ENCODE measurements at places on chromosomes 3 and 15. TPM values are rescaled to one million over a fixed set of nuclear protein-coding genes. Genes with fewer than 3 reads are reported as not detected.

Gene CHST2
- polyA plus RNA-seq, result 1.6 TPM

- H3K4me1 ChIP-seq, result no peaks in the 10 kb centered on the region
- H3K27me3 ChIP-seq, result no peaks in the 10 kb centered on the region
- H3K36me3 ChIP-seq, result no peaks in the 10 kb centered on the region
Measured at GRCh38 chr3:107684431-107684925, 161.7 kb downstream of the BBX start.

DNA sequence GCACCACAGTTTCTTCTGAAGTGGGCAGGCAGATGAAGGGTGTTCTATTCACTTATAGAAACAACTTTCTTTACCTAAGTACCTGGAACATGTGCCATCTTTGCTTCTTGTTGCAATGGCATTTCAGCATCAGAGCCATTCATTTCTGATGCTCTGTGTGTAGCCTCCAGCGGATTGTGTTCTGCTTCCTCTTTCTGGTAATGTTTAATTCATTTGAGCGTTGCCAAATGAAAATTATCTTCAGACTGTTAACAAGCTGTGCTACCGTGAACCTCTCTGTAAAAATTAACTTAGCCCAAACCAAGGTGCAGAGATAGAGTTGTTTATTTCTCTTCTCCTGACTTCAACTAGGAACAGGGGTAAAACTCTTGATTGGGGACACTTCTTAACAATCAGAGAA, 302.0 kb downstream of the EDEM1 start:
- DNase-seq, result no peak
- H3K27me3 ChIP-seq, result no peaks in the 10 kb centered on the region
- no peak overlapping the region for H3K27ac ChIP-seq
- no peaks in the 10 kb centered on the region for H3K36me3 ChIP-seq
- no peaks in the 10 kb centered on the region for H3K4me1 ChIP-seq

- H3K27ac ChIP-seq, result no peak overlapping the region
- H3K27me3 ChIP-seq, result no peaks in the 10 kb centered on the region
- no peaks in the 10 kb centered on the region for H3K36me3 ChIP-seq
- H3K4me3 ChIP-seq, result no peak overlapping the region
Measured at GRCh38 chr15:88312941-88313579, 56.5 kb upstream of the NTRK3 start.

- H3K36me3 ChIP-seq, result no peaks in the 10 kb centered on the region
- DNase-seq, result peak; percentile 14
- no peaks in the 10 kb centered on the region for H3K27me3 ChIP-seq
- peaks cover 5% of the 10 kb centered on the region for H3K4me1 ChIP-seq
Measured at GRCh38 chr3:335240-335639, 138.7 kb downstream of the CHL1 start.

- H3K4me1 ChIP-seq, result peaks cover 11% of the 10 kb centered on the region
- H3K4me3 ChIP-seq, result no peak overlapping the region
- no peak overlapping the region for H3K27ac ChIP-seq
- no peak for DNase-seq
- H3K27me3 ChIP-seq, result no peaks in the 10 kb centered on the region
Measured at GRCh38 chr15:62854420-62855084, 188.0 kb upstream of the TPM1 start.

Gene ALDH1L1
- polyA plus RNA-seq, result not detected

- no peaks in the 10 kb centered on the region for H3K27me3 ChIP-seq
- H3K27ac ChIP-seq, result no peak overlapping the region
- peaks cover 31% of the 10 kb centered on the region for H3K4me1 ChIP-seq
- peaks cover 13% of the 10 kb centered on the region for H3K36me3 ChIP-seq
Measured at GRCh38 chr15:101242160-101242998, 9.5 kb downstream of the CHSY1 start.

Gene CDHR4
- polyA plus RNA-seq, result 0.13 TPM

GRCh38 chr3:69120879-69121464, 1.4 kb downstream of the LMOD3 start:
- no peaks in the 10 kb centered on the region for H3K4me1 ChIP-seq
- no peaks in the 10 kb centered on the region for H3K36me3 ChIP-seq
- no peak overlapping the region for H3K27ac ChIP-seq
- no peaks in the 10 kb centered on the region for H3K27me3 ChIP-seq
- peak; percentile 37 for DNase-seq
- no peak overlapping the region for H3K4me3 ChIP-seq

Gene MOBP
- not detected for polyA plus RNA-seq

Gene PLA2G4E
- not detected for polyA plus RNA-seq

- no peak for DNase-seq
- H3K36me3 ChIP-seq, result no peaks in the 10 kb centered on the region
- H3K27me3 ChIP-seq, result no peaks in the 10 kb centered on the region
- H3K4me1 ChIP-seq, result no peaks in the 10 kb centered on the region
- no peak overlapping the region for H3K4me3 ChIP-seq
Measured at GRCh38 chr3:197320582-197320981, 22.2 kb upstream of the DLG1 start.

GRCh38 chr3:197730200-197730599, 6.5 kb downstream of the RUBCN start:
- no peak overlapping the region for H3K4me3 ChIP-seq
- no peaks in the 10 kb centered on the region for H3K4me1 ChIP-seq
- no peak for DNase-seq

GRCh38 chr3:4972652-4973643, 6.3 kb upstream of the BHLHE40 start:
- H3K27me3 ChIP-seq, result no peaks in the 10 kb centered on the region
- peaks cover 10% of the 10 kb centered on the region for H3K4me1 ChIP-seq
- H3K27ac ChIP-seq, result no peak overlapping the region
- H3K36me3 ChIP-seq, result no peaks in the 10 kb centered on the region

Gene RAD51
- polyA plus RNA-seq, result 6.6 TPM

All from SK-N-SH (cell line).